ENCODE measurements at places on chromosomes 3 and 15. TPM values are rescaled to one million over a fixed set of nuclear protein-coding genes. Genes with fewer than 3 reads are reported as not detected.

The ROBO1 gene
- 5.5 TPM for polyA plus RNA-seq

The CFAP100 gene
- not detected for polyA plus RNA-seq

The CCK gene
- not detected for polyA plus RNA-seq

The ARID3B gene
- 2.1 TPM for polyA plus RNA-seq

DNA sequence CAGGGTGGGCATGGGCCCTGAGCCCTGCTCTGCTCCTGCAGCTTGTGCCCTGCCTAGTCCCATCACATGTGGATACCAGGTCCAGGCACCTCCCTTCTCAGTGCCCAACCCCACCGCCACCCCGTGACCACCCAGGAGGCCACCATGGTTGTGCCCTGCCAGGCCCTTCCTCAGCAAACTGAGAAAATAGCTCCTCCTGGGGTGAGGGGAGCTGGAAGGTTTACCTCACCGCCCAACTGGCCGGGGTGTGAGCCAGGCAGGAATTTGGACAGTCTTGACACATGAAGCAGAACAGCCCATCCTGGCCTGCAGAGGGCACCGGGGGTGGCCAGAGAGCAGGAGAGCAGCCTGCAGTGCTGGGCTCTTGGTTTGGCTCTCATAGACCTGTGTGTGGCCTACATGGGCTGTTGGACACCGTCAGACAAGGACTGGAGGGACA is 11.4 kb upstream of the C3orf22 start:
- no peak for DNase-seq

The EPHB3 gene
- 0.52 TPM for polyA plus RNA-seq

DNA sequence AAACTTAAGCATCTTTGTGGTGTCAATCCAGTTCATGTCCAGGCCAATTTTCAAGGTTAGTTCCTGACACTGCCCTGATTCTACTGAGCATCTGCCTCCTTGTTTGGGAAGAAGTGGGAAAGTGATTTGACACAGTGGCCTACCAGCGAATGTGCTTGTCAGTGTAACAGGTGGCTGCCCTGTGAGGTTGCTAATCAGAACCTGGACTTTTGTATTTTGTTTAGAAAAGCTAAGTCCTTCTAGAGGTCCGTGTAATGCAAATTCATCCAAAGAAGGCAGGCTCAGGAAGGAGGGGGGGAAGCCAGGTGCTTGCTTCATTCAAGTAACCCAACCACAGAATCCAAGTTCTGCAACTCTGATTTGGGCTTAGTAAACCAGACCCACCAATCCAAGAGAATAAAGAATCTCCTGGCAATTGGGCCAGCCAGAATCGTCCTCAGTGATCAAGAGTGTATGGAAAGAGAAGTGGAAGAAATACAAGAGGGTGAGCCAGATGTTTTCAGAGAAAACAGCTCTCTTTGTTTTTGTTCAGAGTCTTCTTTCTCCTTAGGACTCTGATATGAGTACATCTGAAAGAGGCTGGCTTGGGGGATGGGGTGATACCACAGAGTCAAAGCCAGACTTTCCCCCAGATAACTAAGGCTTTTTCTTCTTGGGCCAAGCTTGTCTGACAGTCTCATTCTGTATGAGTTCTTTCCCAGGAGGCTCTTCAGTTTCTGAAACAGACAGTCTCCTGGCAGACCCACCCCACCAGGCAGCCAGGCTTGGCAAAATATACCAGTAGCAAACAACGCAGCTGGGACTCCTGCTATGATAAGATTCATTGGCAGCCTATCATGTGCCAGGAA is 508.9 kb upstream of the TBL1XR1 start:
- DNase-seq = peak; percentile 88

- no peak for DNase-seq
These were observed 21.9 kb downstream of the ZIC4 start for GRCh38 chr3:147384210-147385058.

The RTP3 gene
- polyA plus RNA-seq = not detected

DNA sequence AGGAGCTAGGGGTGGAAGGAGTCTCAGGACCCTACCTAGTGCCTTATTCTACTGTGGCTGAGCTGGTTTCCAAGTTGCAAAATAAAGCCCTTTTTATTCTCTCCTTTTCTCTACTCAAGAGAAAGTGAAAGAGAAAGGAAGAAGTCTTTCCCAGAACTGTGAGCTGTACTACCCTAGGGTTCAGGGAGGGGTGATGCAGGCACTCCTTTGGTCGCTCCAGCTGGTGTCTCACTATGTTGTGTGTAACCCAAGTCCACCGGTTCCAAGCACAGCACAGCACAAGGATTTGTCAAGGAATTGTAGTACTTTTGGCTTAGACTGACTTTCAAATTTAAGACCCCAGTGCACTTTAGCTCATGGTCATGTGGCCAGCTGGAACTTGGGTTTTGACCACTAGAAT is 1721.7 kb downstream of the OTOL1 start:
- peak; percentile 1 for DNase-seq

DNA sequence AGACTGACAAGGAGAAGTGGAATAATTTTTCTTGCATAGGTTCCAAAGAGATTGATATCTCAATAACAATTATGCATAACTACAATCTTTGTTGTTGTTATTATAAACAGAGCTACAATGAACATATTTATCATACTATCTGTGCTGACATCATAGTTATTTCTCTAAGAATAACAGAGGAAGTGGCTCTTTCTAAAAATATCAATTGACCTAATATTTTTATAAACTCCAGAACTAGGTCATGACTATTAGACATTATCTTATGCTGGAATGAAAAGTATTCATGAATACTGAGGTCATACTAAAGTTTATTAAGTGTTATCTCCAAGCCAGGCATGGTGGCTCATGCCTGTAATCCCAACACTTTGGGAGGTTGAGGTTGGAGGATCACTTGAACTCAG is 114.1 kb downstream of the DCLK3 start:
- DNase-seq = no peak

- DNase-seq = peak; percentile 32
These were observed 7.6 kb downstream of the KLHL40 start for GRCh38 chr3:42692667-42693529.

- DNase-seq = no peak
These were observed 128.2 kb upstream of the SLC7A14 start for GRCh38 chr3:170714122-170714521.

DNA sequence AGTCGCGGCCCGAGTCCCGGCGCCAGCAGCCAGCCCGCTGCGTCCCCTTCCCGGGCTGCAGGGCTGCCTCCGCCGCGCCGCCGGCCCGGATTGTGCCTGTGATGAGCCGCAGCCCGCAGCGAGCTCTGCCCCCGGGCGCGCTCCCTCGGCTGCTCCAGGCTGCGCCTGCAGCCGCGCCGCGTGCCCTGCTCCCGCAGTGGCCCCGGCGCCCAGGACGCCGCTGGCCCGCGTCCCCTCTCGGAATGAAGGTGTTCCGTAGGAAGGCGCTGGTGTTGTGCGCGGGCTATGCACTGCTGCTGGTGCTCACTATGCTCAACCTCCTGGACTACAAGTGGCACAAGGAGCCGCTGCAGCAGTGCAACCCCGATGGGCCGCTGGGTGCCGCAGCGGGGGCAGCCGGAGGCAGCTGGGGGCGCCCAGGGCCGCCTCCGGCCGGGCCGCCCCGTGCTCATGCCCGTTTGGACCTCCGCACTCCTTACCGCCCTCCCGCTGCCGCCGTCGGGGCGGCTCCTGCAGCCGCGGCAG is 1.2 kb downstream of the CHST2 start:
- DNase-seq = peak; percentile 60

GRCh38 chr3:14513566-14514322 is 26.4 kb downstream of the GRIP2 start:
- no peak for DNase-seq

DNA sequence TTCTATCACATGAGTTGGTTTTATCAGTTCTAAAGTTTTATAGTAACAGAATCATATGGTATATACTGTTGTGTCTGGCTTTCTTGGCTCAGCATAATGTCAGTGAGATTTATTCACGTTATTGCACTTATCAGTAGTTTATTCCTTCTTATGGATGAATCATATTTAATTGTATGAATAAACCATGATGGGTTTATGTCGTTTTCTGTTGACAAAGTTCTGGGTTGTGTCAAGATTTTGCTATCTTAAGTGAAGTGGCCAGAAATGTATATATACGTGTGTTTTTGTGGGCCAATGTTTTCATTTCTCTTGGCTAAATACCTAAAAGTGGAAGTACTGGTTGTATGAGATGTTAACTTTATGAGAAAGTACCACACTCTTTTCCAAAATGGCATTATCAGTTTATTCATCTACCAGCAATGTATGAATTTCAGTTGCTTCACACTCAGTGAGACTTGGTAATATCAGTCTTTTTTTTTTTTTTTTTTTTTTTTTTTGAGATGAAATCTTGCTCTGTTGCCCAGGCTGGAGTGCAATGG is 112.4 kb upstream of the DCBLD2 start:
- DNase-seq = no peak

DNA sequence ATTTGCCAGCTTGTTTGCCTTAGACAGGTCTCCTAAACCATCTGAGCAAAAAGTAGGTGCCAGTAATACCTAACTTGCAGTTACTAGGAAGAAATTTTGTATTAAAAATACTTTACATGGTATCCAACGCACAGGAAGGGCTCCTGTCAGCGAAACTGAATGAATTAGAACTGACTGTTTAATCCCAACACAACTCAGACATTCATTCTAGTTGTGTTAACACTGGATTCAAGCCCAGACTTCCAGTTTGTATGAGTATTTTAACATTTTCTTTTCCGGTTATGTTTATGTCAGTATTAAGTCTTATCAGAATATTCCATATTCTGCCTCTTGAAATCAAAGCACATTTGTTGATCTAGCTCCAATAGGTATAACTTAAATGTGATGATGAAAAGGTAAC is 82.0 kb upstream of the SOX2 start:
- DNase-seq = no peak

DNA sequence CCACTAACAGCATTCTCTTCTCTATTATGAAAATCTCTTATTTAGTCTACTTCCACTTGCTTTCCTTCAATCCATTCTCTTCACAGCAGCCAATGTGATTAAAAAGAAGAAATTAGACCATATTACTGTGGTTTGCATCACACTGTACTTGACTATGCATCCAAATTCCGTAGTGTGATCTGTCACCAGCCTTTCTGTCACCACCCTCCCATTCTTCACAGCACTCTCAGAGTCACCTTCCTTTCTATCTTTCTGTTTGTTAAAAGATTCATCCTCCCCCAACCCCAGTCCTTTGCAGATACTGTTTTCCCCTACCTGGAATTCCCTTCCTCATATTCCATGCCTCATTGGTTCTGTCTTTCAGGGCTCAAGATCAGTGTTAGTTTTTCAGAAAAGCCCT is 55.0 kb upstream of the ABHD10 start:
- DNase-seq = no peak

DNA sequence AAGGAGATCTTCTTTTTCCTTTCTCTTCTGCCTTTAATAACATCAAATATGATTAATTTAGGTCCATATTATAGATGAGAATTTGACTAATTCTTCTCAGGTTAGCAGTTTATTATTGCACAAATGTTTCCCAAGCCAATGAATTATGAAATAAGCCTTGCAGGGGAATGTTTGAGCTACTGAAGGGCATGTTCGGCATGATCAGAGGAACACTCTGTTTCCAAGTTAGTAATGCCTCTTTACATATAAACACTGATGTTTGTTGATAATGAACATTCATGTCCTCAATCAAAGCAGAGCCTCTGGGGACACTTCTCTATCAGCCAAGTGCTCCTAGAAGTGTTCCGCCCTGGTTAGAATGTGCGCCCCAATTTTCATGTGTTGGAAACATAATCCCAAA is 10.0 kb upstream of the CYP1A1 start:
- no peak for DNase-seq

- DNase-seq = no peak
These were observed 308.4 kb downstream of the PDCD6IP start for GRCh38 chr3:34106879-34107278.

The CCRL2 gene
- polyA plus RNA-seq = 1.7 TPM

DNA sequence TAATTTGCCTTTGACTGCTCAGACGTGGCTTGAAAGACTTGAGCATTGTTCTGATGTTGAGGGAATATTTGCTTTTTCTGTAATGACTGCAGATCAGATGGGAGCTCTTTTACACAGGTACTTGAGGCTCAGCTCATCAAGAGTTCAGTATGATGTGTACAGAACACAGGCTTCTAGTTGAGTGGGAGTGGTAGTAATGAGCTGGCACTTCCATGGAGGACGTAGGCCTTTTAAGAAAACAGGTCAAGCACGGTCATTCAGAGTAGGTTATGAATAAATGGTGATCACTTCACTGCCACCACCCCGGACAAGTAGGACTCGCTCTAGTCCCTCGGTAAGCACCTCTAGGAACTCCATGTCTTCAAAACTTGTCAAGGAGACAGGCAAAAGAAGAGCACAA is 8.8 kb downstream of the EMC4 start:
- no peak for DNase-seq

The GABRR3 gene
- polyA plus RNA-seq = not detected

DNA sequence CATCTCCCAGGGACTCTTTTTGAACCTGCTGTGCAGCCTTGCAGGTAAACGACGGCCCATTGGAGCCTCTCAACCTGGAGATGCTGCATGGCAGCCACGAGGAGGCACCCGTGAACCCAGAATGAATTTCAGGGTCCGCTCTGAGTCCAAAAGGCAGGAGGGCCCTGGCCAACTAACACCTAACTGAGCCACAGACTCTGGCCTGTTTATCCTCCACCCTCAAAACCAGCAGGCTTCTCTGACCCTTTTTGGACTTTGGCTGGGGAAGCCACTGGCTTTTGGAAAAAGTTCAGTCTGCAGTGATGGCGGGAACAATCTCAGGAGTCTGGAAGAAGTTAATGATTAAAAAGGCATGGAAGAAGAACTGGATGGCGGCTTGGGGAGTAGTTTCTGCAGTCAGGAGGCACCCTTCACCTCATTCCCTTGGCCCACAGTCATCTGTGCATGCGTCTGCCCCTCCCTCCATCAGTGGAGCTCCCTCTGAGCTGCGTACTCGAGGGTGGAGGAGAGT is 4.1 kb downstream of the PXYLP1 start:
- no peak for DNase-seq

GRCh38 chr3:114242947-114243346 is 5.6 kb upstream of the ZNF80 start:
- no peak for DNase-seq

DNA sequence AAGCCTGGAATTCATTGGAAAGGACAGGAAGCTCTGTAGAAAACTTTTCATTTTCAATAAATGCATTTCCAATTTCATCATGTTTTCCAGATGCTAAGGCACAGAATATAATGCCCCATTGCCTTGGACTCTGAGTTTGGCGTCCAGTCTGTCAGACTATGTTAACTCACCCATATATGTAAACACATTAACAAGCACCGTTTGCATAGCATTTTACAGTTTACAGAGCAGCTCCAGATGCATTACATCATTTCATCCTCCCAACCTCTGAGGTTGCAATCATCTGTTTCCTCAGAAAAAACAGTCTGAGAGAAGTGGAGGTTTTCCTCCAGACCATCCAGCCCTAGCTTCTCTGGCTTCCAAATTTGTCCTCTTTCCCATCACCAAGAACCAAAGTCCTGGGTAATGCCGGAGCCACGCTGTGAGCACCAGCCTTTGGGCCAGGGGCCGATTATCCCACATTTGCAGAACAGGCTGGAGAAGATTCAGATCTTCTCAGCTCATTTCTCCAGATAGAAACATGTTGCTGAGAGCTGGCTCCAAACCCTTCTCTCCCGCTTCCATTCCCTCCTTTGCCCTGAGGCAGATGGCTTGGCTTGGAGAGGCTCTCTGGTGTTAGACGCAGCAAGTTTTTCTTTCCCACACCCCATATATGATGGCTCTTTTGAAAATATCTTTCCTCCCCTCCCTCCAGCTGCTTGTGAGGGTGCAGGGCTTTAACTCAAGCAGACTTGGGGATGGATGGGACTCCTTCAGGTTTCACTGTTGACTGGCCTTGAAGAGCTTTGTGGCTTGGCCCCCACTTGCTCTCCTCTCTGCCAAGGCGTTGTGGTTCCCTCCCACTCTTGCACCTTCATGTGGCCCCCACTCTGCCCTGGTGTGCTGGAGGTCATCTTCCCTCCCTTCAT is 26.0 kb downstream of the CYP19A1 start:
- DNase-seq = no peak

Data from right cardiac atrium (tissue), 5 donors.